Caki2 (cell line): ENCODE measurements at places on chromosomes 7 and 10.
A peak's percentile ranks its signal among the peaks of the same experiment; 100 is the strongest.

DNA sequence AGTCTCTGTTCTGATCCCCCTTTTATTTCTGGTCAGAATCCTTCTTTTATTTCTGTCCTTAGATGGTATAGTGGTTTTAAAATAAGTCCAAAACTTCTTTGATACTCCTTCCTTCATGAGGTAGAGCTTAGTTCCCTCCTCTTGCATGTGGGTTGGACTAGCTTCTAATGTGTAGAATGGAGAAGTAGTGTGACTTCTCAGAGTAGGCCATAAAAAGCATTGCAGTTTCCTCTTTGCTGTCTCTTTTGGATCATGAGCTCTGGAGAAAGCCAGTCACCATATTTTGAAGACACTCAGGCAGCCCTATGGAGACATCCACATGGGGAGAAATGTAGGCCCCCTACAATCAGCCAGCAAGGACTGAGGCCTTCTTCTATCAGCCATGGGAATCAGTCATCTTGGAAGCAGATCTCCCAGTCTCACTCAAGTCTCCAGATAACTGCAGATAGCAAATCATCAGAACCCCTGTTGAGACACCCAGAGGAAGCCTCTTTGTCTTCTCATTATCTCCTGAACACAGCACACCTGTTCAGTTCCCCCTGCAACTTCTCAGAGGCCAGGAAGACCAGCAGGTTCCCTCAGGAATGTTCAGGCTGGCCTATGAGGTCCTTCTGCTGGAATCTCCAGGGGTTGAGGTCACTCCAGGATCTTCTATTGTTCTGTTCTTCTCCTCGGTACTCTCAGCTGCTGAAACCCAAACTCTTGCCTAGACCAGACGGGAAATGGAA, 511.9 kb upstream of the ZMIZ1 start:
- no peak for DNase-seq

DNA sequence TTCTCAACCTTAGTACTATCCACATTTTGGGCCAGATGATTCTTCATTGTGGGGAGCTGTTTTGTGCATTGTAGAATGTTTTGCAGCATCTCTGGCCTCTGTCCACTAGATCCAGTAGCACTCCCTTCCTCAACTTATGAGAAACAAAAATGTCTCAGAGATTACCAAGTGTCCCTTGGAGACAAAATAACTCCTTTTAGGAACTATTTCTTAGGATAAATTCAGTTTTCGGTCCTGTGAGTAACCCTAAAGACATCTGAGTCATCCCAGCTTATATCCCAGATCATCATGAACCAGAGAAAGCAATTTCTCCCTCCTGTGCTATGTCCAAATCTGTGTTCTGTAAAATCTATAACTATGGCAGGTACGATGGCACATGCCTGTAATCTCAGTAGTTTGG, 266.6 kb upstream of the PHYHIPL start:
- DNase-seq, result no peak

DNA sequence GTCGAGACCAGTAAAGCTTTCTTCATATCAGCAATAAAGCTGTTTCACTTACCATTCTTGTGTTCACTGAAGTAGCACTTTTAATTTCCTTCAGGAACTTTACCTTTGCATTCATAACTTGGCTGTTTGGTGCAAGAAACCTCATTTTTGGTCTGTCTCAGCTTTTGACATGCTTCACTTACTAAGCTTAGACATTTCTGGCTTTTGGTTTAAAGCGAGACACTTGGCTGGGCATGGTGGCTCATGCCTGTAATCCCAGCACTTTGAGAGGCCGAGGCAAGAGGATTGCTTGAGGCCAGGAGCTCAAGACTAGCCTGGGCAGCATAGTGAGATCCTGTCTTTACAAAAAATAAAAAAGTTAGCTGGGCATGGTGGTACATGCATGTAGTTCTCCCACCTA, 15.8 kb downstream of the PLEKHA1 start:
- no peak for DNase-seq

DNA sequence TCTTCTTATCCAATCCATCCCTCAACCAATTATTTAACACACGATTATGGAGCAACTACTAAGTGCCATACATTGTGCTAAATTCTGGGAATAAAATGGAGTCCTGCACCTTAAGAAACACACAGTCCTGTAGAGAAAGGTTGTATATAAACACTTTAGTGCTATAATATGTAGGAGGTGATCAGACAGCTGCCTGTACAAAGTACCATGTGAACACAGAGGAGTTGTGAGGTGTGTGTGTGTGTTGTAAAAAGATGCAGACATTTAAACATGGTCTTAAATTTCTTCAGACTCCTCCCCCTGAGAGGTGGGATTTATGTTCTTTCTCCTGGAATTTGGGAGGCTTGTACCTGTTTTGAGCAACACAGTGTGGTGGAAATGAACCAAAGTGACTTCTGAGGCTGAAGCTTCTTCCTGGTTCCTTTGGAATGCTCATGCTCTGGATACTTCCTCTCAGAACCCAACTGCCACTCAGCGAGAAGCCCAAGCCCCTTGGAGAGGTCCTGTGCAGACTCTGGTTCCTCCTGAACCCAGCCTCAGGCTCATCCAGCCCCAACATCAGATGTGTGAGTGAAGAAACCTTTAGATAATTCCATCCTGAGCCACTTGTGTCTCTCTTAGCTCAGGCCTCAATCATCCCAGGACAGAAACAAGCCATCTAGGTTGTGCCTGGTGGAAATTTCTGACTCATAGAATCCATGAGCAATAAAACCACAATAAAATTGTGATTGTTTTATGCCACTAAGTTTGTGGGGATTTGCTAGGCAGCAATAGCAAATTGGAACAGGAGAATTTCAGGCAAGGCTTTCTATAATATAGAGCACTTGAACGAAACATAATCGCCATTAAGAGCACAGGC, 161.2 kb upstream of the FAM3C start:
- no peak for DNase-seq

DNA sequence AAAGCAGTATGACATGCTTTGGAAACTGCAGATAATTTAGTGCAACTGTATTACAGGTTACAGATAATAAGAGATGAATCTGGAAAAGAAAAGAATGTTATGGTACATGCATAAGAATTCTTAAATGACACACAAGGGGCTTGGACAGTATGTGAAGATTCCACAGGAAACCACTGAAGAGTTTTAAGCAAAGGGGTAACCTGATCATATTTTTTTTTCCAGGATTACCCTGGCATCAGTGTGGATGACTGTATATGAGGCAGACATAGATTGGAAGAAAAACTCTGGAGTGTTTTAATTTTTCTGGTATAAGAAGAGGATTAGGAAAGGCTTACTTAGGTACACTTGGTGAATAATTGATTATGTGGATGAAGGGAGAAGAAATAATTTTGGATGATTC, 8.1 kb downstream of the TFPI2 start:
- DNase-seq, result no peak

GRCh38 chr10:60896033-60896432, 48.0 kb downstream of the RHOBTB1 start:
- DNase-seq, result no peak

- no peak for DNase-seq
These were observed 78.5 kb upstream of the LANCL2 start for GRCh38 chr7:55286666-55287065.

- DNase-seq, result no peak
These were observed 147.1 kb upstream of the PRSS1 start for GRCh38 chr7:142602183-142602582.

DNA sequence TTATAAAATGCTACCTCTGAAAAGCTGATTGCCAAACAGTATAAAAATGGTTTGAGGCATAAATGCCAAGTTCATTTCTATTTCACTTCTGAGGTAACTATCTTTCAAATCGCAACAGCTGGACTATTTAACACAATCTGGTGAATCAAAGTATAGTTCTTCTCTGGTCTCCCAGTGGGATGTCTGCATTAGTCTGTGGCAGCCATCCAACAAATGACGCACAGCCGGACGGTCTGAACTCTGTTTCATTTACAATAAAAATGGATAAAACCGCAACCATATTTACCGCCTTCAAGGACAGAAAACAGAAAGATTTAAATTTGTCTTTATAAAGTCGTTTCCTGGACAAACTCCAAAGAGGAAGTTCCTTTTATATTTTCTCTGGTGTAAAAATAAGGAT, 41.9 kb downstream of the ENO4 start:
- DNase-seq, result no peak

- DNase-seq, result no peak
These were observed 305.1 kb upstream of the PITRM1 start for GRCh38 chr10:3477683-3478082.

DNA sequence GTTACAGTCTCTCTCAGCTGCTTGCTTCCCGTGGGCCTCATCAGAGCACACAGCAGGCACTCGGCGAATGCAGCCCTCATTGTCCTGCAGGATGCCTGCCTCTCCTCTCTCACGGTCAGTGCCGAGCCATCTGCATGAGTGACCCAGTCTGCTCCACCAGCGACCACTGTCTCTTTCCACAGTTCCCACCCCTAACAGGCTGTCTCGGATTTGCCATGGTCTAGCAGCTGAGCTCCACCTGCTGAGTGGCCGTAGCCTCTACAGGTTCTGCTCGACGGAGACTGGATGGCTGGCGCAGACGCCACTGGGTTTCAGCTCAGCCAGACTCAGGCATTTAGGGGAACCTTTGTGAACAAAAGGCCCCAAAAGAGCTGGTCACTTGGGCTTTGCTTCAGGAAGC, 209.4 kb upstream of the FOXK1 start:
- DNase-seq, result no peak

GRCh38 chr10:46060706-46061105, 14.6 kb upstream of the MSMB start:
- DNase-seq, result no peak

GRCh38 chr7:92200791-92201190, 21.8 kb upstream of the LRRD1 start:
- no peak for DNase-seq

GRCh38 chr10:43202657-43203447, 64.0 kb downstream of the RASGEF1A start:
- DNase-seq, result no peak

- no peak for DNase-seq
These were observed 69.8 kb downstream of the MET start for GRCh38 chr7:116741625-116742316.

GRCh38 chr7:25297278-25297677, 69.0 kb upstream of the NPVF start:
- DNase-seq, result no peak

DNA sequence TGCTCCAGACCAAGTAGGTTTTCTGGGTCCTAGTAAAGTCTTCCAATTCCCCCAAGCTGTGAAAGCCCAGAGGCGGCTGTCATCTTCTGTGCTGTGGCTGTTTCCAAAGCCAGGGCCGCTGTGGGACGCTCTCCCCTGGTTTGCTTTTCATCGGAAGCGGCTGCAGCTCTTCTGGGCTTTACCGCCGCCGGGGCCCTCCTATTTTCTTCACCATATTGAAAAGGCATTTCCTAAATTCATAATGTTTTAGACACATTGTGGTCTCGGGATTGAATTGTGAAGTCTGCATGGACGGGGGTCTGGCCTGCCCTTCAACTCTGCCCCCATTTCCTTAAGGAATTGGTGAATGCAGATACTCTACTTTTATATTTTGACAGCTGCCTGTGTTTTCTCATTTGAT, 551.4 kb upstream of the MGMT start:
- no peak for DNase-seq

GRCh38 chr10:66252986-66253385, 672.9 kb upstream of the LRRTM3 start:
- no peak for DNase-seq

GRCh38 chr7:81506609-81507008, 263.2 kb downstream of the HGF start:
- DNase-seq, result no peak

DNA sequence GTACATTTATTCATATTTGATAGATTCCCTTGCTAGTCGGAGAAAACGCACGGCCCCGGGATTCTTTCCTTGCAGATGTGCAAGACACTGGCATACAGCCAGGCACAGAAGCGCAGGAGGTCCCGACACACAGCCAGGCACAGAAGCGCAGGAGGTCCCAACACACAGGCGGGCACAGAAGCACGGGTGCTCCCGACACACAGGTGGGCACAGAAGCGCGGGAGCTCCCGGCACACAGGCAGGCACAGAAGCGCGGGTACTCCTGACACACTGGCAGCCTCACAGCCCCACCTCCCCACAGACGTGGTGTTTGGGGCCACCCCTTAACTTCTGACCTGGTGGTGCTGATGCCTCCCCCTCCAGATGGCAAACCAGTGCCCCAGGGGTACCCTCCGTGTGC, 237.3 kb downstream of the ZMYND11 start:
- DNase-seq, result no peak

- DNase-seq, result peak; percentile 58
These were observed 101.9 kb upstream of the TNRC18 start for GRCh38 chr7:5525271-5526099.

DNA sequence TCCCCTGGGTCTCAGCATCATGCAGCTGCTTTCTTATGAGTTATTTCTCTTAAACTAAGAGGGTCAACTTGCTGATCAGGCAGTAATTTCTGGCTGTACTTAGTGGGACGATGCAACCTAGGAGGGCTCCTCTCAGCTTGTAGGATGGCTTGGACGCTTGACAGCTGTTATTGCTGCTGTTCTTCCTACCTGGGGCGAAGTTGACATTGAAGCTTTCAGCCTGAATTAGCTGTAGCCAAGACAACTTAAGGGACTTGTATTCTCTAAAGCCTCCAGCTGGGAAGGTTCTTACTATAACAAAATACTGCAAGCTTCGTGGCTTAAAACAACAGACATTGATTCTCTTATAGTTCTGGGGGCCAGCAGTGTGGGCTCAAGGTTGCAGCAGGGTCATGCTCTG, 224.9 kb downstream of the ACTR3B start:
- DNase-seq, result no peak

DNA sequence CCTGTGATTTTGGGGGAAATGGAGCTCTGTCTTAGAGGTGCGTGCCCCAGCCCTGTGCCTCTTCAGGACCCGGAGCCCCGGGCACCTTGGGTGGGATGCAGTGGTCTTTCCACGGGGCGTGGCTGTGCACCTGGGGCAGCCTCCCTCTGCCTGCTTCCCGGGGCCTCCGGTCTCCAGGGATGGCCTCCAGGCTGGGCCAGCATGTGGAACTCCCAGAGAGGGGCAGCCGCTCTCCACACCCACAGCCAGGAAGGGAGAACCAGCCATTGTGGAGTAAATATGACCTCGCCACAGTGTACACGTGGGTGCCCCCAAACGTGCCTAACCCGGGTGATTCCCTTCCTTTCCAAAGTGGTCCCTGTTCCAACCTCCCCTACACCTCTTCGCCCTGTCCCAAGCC, 52.6 kb downstream of the JAKMIP3 start:
- DNase-seq, result no peak

GRCh38 chr10:98376485-98376884, 38.5 kb downstream of the PYROXD2 start:
- DNase-seq, result no peak

GRCh38 chr7:84941291-84941690, 245.6 kb downstream of the SEMA3D start:
- no peak for DNase-seq

GRCh38 chr7:51789489-51789888, 472.9 kb upstream of the COBL start:
- no peak for DNase-seq

GRCh38 chr10:121070275-121071070, 219.3 kb downstream of the WDR11 start:
- DNase-seq, result no peak

- DNase-seq, result no peak
These were observed 88.1 kb upstream of the RSU1 start for GRCh38 chr10:16905320-16905719.
